Inflammatory macrophage treated with lipopolysaccharide for 1 hour (primary cell): ENCODE measurements at places on chromosomes 16 and 17.

DNA sequence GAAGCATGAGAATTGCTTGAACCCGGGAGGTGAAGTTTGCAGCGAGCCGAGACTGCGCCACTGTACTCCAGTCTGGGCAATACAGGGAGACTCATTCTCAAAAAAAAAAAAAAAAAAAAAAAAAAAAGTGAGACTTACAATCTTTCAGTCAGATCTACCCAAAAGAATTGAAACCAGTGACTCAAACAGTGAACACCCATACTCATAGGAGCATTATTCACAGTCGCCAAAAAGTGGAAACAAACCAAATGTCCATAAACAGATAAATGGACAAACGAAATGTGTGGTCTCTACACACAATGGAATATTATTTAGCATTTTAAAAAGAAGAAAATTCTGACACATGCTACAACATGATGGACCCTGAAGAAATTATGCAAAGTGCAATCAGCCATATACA, 9.1 kb upstream of the SCNN1B start:
- no peak for DNase-seq

- DNase-seq = no peak
These were observed 5.2 kb upstream of the RPL13 start for GRCh38 chr16:89555265-89555664.

GRCh38 chr16:81513204-81514040, 68.8 kb downstream of the CMIP start:
- DNase-seq = peak; percentile 20

GRCh38 chr17:78144736-78145641, 1.2 kb upstream of the C17orf99 start:
- no peak for DNase-seq

GRCh38 chr16:11393861-11394592, 48.8 kb downstream of the RMI2 start:
- DNase-seq = no peak
